OCI-LY7 (cell line): ENCODE measurements at places on chromosomes 4 and X.

DNA sequence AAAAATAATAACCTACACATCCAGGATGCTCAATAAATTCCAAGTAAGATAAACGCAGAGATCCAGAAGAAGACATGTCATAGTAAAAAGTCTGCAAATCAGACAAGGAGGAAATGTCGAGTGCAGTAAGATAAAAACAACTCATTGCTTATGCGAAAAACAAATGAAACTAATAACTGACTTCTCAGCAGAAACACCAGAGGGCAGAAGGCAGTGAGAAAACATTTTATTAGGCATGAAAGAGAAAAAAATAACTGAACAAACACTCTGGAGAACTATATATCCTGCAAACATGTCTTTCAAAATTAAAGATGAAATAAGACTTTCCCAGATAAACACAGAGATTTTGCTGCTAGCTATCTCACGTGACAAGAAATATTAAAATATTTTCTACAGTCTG, 201.3 kb upstream of the CTSO start:
- no peak for DNase-seq

DNA sequence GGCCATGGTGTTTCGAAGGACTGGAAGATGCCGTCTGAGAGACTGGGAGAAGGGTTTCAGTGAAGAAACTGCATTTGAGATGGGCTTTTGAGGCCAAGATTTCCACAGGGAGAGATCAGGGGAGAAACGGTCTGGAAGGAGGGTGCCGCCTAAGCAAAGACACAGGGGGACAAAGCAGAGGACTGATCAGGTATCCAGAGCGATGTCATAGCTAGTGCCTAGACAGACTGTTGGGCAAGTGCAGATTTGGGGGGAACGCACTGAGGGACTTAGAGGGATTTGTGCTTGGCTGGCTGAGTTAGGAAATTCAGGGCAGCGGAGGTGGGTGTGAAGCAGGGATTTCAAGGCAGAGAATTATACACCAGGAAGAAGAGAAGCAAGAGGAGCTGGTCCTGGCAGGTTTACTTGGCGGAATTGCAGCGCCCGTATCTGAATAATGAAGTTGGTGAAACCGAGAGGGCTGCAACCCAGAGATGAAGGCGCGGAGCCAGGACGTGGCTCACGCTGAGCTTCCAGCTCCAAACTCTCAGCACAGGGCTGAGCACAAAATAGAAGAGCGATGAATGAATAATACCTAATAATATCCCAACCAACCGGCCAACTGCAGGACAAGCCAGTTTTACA, 106.9 kb downstream of the MAML3 start:
- DNase-seq: no peak

DNA sequence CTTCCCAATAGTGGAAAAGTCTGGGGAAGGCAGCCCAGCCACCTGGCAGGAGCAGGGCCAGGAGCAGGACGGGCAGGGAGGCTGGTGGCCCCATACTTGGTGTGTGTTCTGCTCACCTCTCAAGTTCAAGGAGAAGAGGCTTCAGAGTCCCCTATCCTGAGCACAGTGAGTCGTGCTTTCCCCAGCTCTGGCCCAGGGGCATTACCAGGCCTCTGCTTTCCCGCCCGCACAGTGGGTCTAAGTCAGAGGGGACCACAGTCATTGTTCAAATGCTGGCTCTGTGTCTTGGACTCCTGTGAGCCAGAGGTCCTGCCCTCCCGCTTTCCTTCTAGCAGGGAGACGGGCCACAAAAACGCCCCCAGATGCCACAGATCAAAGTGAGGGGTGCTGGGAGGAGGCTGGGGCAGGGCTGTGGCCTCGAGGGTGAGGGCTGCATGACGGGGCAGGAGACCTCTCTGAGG, 27.6 kb downstream of the HTRA3 start:
- DNase-seq: no peak

DNA sequence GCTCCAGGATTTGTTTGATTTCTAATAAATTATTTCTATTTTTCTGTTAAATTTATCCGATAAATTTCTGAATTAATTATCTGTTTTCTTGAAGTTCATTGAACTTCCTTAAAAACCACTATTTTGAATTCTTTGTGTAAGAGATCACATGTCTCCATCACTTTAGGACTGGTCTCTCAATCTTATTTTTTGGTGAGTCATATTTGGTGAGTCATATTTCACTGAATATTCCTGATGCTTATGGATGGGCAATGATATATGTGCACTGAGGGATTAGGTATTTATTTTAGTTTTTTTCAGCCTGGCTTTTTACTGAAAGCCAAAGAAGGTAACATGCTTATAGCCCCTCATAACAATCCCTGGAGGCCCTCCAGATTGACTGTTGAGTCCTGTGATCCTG, 48.5 kb upstream of the IL15 start:
- no peak for DNase-seq

GRCh38 chrX:1244164-1245076, 24.2 kb upstream of the CSF2RA start:
- DNase-seq: peak; percentile 57

DNA sequence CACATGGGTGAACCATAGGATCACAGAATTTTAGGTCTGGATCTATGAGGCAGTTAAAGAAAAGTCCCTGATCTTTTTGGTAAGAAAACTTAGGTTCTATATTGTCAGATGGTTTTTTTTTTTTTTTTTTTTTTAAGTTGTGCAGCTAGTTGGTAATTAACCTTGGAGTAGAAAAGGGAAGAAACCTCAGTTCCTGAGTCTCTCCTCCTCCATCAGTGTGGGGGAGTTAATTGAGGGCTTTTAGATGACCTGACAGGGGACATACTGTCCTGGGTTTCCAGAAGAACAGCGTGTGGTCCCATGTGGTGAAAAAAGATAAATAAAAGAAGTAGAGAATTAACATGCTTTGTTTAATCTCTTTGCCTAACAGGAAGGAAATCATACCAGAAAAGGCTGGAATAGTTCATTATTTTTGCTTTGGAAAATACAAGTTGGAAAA, 123.7 kb downstream of the ARHGAP10 start:
- DNase-seq: no peak

DNA sequence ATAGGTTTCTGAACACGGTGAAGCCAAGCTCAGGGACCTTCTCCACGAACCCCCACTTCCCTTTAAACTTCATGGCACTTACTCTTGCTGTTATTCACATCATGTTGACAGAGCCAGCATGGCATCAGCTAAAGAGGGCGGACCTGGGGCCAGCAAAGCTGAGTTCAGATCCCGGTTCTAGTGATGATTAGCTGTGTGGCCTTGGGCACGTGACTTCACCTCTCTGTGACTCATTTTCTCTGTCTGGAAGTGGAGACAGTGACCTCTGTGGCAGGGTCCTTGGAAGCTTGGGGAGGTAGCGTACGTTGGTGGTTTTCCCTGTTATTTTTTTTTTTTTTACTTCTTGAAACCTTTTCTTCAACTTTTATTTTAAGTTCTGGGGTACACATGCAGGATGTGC, 13.4 kb downstream of the EVC start:
- no peak for DNase-seq

DNA sequence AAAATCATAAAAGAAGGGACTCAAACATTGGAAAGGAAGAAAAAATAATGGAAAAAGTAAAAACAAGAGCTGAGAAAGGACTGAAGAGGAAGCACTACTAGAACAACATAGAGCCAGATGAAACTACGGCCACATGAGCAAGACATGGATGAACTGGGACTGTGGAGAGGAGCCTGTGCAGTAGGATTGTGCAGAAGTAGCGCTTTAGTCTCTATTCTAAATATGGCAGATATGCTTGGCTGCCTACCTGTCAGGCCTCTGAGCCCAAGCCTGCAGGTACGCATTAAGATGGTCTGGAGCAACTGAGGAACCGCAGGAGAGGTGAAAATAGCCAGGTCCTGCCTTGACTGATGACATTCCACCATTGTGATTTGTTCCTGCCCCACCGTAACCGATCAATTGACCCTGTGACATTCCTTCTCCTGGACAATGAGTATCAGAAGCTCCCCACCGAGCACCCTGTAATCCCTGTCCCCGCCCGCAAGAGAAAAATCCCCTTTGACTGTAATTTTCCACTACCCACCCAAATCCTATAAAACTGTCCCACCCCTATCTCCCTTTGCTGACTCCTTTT, 154.3 kb downstream of the CAMK2D start:
- peak; percentile 54 for DNase-seq

DNA sequence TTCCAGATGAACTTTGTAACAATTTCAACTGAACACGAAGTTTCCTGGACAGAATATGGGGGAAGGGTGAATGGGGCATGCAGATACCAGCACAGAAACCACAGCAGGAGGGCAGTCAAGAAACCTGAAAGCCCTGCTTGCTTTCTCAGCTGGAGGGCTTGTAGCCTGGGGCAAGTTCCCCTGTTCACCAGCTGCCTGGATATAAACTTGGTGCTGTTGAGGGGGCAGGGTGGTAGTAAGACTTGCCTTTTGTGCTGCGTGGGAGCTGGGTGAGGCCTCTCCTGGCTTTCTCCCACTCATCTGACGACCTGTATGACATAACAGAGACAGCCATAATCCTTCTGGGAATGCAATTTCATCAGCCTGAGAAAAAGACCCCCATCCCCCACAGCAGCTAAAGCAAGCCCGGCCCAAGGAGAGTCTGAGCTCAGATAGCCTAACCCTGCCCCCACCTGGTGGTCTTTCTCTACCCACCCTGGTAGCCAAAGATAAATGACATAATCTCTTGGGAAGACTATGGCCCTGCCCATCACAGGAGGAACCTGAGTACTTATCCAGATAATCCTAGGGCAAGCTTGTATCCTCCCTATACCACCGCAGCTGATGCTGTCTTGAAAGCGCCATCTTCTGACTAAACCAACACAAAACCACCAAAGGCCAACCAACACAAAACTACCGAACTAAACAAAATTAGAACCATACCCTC, 234.3 kb downstream of the LAS1L start:
- peak; percentile 0 for DNase-seq

GRCh38 chr4:113117358-113117702, 67.9 kb downstream of the ANK2 start:
- DNase-seq: no peak

GRCh38 chr4:34953145-34953799, 1291.0 kb downstream of the ARAP2 start:
- DNase-seq: no peak
